ENCODE measurements at places on chromosomes 4 and X.

DNA sequence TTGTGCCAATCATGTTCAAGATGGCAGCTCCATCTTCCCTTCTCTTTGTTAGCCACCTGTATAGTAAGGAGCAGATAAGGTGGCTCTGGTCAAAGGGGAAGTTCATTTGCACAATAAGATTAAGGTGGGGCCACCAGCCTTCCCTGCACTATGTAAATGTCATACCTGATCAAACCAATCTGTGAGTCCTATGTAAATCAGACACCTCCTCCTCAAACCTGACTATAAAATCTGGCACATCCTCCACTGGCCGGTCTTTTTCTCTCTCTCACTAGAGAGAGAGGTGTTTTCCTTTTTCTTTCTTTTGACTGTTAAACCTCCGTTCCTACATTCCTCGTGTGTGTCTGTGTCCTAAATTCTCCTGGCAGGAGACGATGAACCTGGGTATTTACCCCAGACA, 572.5 kb upstream of the AADAT start:
- no peak for DNase-seq

- DNase-seq = no peak
These were observed 137.3 kb upstream of the PDLIM3 start for GRCh38 chr4:185672618-185673017.

- DNase-seq = no peak
These were observed 43.4 kb upstream of the TRIM2 start for GRCh38 chr4:153160821-153161220.

- DNase-seq = peak; percentile 38
These were observed 18.5 kb downstream of the SUV39H1 start for GRCh38 chrX:48715072-48715471.

GRCh38 chrX:82816001-82816400, 692.1 kb upstream of the POU3F4 start:
- DNase-seq = no peak

DNA sequence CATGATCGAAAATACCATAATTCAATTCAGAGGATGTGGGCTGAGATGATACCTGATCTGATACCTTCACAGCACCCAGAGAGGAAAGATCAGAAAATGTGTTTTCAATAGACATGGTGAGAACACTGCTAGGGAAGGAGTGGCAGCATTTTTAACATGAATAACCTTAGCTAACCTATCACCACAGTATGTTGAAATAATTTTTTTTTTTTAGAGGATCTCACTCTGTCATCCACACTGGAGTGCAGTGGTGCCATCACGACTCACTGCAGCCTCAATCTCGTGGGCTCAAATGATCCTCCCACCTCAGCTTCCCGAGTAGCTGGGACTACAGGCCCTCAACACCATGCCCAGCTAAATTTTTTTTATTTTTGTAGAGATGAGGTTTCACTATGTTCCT, 90.5 kb upstream of the RAPGEF2 start:
- DNase-seq = no peak

- no peak for DNase-seq
These were observed 73.0 kb upstream of the ADAD1 start for GRCh38 chr4:122305853-122306252.

DNA sequence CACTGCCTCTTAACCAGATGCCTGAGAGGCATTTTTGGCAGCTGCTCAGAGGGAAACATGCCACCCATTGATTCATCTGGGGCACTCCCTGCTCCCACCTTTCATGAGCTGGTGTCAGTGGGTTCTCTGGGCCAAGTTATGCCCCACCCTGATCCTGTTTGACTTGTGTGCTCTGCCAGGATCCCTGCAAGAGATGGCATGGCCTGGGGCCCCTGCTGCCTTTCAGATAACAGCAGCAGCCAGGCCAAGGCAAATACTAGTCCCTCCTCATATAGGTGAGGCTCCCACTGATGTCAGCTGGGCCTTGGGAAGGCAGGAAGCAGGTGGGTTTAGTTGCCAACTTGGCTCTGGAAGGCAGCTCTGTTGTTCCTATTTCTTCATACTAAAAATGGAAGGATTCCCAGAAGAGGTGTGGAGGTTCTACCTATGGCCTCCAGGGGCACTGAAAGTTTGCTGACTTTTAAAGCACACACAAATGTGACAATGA, 192.9 kb upstream of the RBPJ start:
- DNase-seq = no peak

GRCh38 chrX:24790166-24790565, 96.4 kb downstream of the POLA1 start:
- DNase-seq = no peak

GRCh38 chrX:130084631-130085237, 25.6 kb downstream of the ELF4 start:
- DNase-seq = no peak

GRCh38 chrX:41870719-41871151, 52.6 kb downstream of the CASK start:
- DNase-seq = no peak

- no peak for DNase-seq
These were observed 68.3 kb upstream of the DDX3X start for GRCh38 chrX:41265615-41266014.

GRCh38 chrX:138748480-138748879, 37.0 kb upstream of the FGF13 start:
- DNase-seq = no peak

GRCh38 chr4:99860521-99860920, 33.7 kb downstream of the LAMTOR3 start:
- no peak for DNase-seq

DNA sequence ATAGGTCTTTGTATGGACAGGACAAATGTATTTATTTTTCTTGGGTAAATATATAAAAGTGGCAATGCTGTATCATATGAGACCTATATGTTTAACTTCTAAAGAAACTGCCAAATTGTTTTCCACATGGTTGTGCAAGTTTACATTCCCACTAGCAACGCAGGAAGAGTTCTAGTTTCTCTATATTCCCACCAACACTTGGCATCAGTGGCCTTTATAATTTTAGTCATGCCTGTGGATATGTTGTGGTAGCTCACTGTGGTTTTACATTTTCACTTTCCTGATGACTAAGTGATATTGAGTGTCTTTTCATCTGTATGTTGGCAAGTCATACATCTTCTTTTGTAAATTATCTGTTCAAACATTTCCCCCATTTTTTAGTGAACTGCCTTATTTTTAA, 126.0 kb downstream of the EMCN start:
- no peak for DNase-seq

DNA sequence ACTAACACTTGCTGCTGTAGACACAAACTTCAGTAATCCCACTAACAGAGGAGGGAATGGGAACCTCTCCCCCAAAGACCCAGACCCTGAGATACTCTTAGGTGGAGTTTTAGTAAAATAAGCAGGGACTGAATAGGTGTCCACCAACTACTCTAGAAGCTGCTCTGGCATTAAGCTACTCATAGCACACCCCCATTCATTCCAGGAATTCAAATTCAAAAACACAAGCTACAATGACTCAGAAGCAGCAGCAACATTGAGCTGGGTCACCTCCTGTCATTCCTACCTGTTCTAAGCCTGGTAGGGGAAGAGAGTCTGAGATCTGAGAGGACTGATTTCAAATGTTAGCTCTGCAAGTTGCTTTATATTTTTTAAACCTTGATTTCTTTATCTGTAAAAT, 135.4 kb upstream of the FRMPD4 start:
- DNase-seq = no peak

- DNase-seq = no peak
These were observed 749.5 kb upstream of the PCDH7 start for GRCh38 chr4:29970626-29971025.

GRCh38 chr4:177057186-177057585, 252.5 kb upstream of the NEIL3 start:
- no peak for DNase-seq

DNA sequence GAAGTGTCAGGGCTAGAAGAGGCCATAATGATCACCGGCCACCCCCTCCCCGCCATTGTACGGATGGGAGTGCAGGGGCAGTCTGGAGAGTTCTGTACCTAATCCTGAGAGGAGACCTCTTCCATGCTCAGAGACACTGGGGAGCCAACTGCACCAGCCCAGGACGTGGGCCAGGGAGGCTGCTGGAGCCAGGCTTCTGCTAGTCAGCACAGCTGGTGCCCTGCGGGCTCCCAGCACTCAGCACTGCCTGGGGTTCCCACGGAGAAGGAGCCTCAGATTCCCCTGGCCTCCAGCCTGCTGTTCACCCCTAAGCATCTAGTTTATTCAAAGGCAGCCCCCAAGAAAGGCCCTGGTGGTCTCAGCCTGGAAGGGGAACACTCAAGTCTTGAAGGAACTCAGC, 28.8 kb downstream of the ABLIM2 start:
- DNase-seq = no peak

DNA sequence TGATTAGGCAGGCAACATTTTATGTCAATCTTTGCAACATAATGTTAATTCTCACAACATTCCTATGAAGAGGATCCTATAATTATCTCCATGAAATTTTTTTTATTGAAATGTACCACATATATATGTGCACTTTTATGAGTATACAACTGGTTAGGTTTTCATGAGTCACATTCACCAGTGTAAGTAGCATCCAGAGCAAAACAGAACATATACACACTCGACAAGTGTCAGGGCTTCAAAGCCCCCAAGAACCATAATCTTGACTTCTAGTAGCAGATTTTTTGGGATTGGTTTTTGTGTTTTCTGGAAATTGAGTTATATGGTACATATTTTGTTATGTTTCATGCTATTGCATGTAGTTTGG, 62.4 kb downstream of the ARHGAP10 start:
- no peak for DNase-seq

DNA sequence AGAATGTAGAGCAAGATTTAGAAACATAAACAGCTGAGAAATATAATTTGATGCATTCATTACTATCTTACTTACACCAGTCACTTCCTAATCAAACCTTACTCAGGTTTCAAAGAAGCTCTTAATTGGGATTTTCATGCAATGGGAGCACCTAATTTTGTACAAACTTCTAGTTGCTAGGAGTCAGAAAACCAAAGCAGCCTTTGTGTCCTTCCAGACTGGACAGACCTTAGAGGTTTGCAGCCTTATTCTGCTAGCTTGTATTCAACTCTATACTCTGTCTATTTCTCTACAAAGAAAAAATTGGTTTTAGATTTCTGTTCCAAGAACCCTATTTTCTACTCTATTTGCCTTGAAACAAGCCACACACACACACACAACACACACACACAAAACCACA, 19.4 kb downstream of the GABRA2 start:
- DNase-seq = no peak

- no peak for DNase-seq
These were observed 2.8 kb upstream of the CHIC2 start for GRCh38 chr4:54067166-54067565.

DNA sequence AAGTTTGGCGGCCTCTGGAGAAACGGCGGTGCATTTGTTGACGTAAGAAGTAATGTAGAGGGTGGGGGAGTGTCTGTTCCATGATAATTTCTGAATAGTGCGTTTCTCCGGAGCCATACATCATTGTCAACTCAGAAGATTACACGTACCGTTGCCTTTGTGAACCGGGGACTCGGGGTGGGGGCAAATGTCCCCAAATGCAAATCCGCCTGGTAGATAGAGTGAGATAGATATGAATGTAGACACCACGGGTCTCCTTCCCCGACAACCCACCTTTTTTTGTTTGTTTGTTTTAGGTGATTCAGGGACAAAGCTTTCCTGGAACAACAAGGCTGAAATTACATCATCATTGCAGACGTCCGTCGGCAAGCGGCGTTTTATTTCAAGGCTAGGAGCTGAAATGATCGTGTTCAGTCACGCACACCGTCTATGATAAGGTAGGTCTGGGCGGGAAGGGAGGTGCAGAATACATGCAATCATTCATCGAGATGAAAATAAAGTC, 96.0 kb upstream of the PPP2R3B start:
- DNase-seq = no peak

- no peak for DNase-seq
These were observed 41.1 kb downstream of the FRMD7 start for GRCh38 chrX:132086672-132087071.

- no peak for DNase-seq
These were observed 2144.2 kb upstream of the AGA start for GRCh38 chr4:179586460-179586859.

GRCh38 chr4:131459430-131460101, 1689.5 kb upstream of the PCDH10 start:
- no peak for DNase-seq

DNA sequence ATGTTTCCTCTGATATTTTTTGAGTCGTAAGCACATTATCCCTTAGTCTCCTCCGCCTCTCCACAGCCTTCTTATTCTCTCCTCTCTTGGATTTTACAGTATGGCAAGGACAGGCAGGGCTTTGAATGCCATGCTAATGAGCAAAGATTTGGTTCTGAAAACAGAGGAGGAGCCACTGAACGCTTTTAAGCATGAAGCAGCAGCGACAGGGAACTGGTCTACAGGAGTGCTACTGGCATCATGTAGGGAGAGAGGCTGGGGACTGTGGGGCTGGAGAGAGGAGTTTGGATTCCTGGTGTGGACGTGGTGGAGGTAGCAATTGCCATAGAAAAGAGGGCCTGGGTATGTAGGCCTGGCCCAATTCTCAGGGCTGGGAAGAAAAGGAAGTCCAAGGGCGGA, 4.6 kb upstream of the CD99L2 start:
- no peak for DNase-seq

GRCh38 chrX:77436682-77437081, 10.5 kb upstream of the FGF16 start:
- no peak for DNase-seq

GRCh38 chr4:38630519-38630918, 33.5 kb upstream of the KLF3 start:
- DNase-seq = no peak

Measured in hematopoietic multipotent progenitor cell treated with erythropoietin and hydrocortisone succinate and interleukin-3 and kit ligand, for 15 days (in vitro differentiated cells).